Occipital lobe (tissue), 3 donors: ENCODE measurements at places on chromosomes 12 and 14.

- DNase-seq = no peak
These were observed 49.1 kb downstream of the TMX1 start for GRCh38 chr14:51289169-51289568.

DNA sequence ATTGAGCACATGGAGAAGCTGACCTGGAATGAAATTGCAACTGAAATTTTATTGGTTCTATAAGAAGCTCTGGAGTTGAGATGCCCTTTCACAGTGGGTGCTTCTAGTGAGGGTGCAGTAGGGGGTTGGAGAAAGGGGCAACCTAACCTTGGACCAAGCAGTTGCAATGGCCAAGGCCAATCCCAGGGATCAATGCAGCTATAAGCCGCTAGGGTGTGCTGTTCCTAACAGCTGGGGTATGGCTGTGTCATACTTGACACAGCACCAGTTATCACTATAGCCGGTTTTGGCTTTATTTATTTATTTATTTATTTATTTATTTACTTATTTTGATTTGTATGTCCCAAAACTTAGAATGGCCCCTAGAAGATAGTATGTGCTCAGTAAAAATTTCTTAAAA, 505.9 kb downstream of the FLRT2 start:
- DNase-seq = no peak

GRCh38 chr12:75977952-75978671, 53.5 kb downstream of the PHLDA1 start:
- peak; percentile 19 for DNase-seq

DNA sequence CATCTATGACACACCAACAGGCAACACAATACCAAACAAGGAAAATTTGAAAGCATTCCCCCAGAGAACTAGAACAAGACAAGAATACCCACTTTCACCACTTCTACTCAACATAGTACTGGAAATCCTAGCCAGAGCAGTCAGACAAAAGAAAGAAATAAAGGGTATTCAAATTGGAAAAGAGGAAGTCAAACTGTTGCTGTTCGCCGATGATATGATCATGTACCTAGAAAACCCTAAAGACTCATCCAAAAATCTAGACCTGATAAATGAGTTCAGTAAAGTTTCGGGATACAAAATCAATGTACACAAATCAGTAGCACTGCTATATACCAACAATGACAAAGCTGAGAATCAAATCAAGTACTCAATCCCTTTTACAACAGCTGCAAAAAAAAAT, 8.1 kb upstream of the ATL1 start:
- no peak for DNase-seq

DNA sequence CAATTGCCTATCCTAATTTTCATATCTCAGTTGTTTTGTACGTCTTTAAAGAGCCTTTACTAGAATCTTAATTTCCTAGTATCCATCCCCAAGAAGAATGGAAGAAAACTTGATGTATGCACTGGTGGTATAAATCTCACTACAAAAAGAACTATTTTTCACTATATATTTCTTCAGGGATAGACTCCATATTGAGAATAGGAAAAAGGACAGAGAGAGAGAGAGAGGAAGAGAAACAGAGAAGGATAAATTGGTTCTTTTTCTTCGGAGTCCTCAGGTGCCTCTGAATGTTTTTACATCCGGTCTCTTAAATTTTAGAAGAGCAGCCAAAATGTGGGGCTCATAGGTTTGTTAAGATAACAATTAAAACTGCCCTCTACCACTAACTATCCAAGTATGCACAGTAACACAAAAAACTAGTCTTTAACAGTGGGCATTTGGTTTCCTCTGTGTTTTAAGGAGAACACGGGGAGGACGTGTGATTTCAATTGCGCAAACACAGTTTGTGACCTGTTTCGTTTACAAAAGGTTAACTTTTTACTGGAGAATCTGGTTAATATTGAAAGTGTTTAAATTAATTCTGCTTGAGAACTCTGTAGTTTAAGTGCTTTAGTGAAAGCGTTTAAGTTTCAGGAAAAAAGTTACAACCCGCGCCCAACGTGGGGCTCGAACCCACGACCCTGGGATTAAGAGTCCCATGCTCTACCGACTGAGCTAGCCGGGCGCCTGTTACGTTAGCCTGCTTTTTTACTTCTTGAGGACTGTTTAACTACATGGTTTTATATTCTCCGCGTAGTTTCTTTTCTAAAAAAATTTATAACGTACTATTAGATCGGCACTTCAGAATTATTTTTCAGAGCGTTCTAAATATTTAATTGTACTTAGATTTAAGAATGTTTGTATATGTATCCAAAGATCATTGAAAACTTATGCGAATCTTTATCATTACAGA, 5.1 kb upstream of the PSMA3 start:
- no peak for DNase-seq

- no peak for DNase-seq
These were observed 3.3 kb upstream of the RBM23 start for GRCh38 chr14:22922294-22922693.

DNA sequence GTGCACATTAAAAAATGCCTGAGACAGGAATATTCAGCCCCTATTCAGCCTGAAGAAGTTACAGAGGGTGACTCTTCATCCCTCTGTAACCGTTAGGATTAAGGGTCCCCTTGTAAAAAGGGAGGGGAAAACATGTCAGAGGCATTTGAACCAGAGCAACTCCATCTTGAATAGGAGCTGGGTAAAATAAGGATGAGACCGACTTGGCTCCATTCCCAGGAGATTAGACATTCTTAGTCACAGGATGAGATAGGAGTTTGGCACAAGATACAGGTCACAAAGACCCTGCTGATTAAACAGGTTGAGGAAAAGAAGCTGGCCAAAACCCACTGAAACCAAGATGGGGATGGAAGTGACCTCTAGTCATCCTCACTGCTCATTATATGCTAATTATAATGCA, 19.9 kb upstream of the MDM1 start:
- no peak for DNase-seq
